HFFc6 (cell line): ENCODE measurements at places on chromosomes 5 and 9. TPM values are rescaled to one million over a fixed set of nuclear protein-coding genes. Genes with fewer than 3 reads are reported as not detected.

GRCh38 chr5:53368966-53369605, 111.3 kb upstream of the FST start:
- DNase-seq = no peak

- DNase-seq = peak; percentile 43
Observed at GRCh38 chr5:141664733-141665461, 13.7 kb upstream of the FCHSD1 start.

GRCh38 chr9:106575823-106576222, 287.1 kb upstream of the ZNF462 start:
- DNase-seq = no peak

DNA sequence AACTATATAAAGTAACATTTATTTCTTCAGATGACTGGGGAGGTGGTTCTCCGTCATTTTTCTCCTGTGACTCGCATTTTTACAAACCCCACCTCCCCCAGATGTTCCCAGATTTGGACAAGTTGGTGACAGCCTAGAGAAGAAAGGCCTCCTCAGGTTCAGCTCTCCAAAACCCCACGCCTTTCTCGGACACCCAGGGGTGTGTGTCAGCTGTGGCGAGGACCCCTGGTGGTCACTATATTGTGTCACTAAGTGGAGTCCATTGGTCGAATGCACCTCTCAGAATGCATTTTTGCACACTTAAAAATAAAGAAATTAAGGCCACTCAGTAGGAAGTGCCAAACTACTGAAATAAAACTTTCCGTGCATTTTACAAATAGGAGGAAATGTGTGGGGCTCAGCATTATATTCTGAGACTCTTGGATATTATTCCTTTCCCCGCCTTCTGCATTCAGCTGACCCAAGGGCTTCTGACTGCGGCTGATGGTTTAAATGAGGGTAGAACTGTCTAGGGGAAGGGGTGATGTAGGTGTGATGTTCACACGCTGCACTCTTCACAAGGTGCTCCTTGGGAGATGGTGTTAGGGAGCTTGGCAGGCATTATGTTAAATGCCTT, 47.6 kb downstream of the ACO1 start:
- DNase-seq = peak; percentile 42

The RNF14 gene
- total RNA-seq = 55.0 to 63.0 TPM (median 60.6 TPM) in 3 replicates
